ENCODE measurements at places on chromosomes 11 and 22.

GRCh38 chr11:89358761-89359160 lies 132.4 kb downstream of the NOX4 start:
- no peak for DNase-seq

- DNase-seq: no peak
Observed at GRCh38 chr11:27392278-27393114, 29.5 kb upstream of the CCDC34 start.

DNA sequence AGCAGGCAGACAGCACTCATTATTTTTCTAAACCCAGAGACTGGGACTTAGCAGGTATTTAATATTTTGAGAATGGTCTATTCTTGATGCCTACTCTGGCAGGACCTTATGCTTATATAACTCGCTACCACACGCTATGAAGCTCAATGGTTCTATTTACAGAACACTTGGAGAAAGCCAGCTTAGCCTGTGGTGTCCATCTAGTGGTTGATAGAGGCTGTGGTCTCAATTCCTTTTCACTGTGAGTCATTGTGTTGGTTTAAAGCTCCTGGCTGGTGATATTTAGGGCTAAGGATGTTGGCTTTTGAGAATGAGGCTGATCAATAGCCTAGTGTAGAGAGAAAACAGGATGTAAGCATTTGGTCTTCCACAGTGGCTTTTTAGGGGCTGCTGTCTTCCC lies 206.4 kb downstream of the DBX1 start:
- DNase-seq: peak; percentile 78

DNA sequence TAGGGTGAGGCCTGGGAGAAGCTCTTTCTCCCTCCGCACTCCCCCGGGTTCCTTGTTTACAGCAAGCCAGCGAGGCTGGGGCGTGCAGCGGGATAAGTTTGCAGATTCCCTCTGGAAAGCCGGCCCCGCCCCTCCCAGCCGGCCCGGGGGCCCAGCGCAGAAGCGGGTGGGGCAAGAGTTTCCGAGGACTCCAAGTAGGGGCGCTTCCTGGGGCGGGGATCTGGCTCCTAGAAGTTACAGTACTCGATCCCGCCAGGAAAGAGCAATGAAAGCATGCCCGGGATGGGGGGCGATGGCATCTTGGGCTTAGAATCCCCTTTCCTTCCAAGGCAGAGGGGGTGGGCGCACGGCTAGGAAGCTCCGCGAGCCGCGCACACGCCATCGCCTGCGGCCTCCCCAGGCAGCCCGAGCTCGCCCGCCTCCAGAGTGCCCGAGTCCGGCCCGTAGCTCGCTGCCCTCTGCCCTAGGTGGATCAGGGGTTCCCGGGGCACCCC lies 385 bp downstream of the TST start:
- peak; percentile 60 for DNase-seq

DNA sequence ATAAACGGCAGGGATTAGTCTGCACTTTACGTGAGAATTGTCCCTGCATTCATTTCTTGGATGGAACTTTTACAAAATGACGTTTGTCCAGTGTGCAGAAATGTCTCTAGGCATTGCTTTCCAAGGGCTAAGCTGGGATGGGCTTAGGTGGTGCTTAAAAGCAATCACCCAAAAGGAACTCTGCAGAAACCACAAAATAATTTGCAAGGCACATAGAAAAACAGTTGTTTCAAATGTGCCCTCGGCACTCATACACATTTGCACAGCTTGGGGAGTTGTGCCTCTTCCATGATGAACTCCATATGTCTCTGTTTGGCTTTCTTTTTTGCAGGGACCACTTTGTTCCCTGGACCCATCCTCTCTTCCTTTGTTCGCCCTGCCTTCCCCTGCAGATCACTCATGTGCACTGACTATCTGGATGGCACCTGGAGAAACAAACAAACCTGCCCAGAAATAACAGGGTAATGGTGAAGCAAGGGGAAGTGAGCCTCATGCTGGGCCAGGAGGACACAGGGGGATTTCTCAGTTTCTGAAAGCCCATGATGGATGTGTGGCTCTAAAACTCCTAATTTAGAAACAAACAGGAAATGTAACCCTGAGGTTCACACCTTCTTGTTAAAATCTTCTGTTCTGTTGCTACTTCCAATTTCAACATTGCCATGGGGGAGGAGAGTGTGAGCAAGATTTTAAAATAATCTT lies 150.2 kb downstream of the SNX19 start:
- no peak for DNase-seq

Measured in urothelium cell line (cell line).